ENCODE measurements at places on chromosomes 16 and 17.

DNA sequence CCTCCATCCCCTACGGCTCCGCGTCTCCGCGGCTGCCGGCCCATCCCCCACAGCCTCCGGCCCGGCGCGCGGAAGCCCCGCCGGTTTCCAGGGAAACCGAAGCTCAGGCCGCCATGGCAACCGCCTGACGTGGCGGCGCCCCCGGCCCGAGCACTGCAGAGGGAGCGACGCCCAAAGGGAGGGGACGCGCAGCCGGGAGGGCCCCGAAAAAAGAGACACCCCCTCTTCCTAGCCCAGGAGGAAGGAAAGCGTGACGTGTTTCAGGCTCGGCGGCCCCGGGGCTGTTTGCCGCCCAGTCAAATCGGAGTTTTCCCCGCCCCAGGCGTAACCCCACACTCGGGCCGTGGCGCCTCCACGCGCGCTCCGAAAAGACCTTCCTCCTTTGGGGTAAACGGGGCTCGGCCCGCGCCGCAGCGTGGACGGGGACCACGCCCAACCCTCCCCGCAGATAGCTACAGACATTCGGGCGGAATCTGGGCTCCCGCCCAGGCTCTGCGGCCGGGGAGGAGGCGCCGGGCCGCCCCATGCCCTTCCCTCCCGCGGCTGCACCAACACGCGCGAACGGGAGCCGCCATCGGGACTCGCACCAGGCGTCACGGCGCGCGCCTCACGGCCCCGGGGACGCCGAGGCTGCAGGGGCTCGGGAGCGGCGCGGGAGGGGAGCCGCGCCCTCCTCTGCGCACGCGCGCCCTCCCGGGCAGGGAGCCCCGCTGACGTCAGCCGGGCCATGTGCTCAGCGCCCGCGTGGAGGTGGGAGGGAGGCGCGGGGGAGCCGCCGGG is 7.5 kb downstream of the MNT start:
- peak; percentile 90 for DNase-seq

DNA sequence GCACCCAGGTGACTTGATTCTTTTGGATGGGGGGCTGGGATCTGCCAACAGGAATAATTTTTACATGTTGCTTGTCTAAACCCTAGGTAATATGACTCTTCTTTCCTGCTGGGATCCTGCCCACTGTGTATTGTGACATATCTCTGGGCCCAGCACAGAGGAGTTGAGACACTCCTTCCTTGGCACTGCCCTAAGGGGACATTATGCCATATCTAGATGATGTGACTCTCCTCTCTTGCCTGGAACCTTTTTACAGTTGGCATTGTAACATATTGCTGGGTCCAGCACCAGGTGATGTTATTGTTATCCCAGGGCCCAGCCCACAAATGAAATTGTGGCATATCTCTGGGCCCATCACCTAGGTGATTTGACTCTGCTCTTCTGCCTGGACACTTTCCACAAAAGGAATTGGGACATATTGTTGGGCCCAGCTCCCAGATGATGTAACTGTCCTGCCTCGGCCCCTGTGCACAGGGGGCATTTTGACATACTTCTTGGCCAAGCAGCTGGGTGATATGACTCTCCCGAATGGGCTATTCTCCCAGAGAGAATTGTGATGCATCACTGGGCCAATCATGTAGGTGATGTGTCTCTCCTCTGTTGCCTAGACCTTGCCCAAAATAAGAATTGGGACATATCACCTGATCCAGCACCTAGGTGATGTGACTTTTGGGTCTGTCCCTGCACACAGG is 1837.7 kb downstream of the TP53TG3F start:
- no peak for DNase-seq

DNA sequence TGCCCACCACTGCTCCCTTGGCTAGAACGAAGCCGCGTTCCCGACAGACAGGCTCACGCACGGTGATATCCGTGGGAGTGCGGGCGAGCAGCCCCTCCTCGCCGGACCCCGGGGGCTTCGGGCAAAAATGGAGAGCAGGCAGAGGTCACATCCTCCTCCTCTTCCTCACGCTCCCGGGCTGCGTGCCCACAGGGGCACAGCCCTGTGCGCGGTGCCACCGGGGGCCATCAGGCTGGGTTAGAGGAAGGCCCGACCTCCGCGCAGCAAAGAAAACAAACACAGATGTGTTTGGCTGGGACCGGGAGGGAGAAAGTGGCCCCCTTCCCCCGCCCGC is 519 bp upstream of the NTN1 start:
- DNase-seq, result no peak

- DNase-seq, result no peak
These were observed 13.0 kb upstream of the MPHOSPH6 start for GRCh38 chr16:82183004-82183397.

- DNase-seq, result no peak
These were observed 509 bp upstream of the ATAD5 start for GRCh38 chr17:30831257-30831656.

All from T follicular helper cell (primary cell).